ENCODE measurements at places on chromosomes 12 and 14.
A peak's percentile ranks its signal among the peaks of the same experiment; 100 is the strongest.

- no peak for DNase-seq
Measured at GRCh38 chr14:44756554-44756953, 205.2 kb downstream of the KLHL28 start.

GRCh38 chr12:46970636-46971035 lies 108.8 kb upstream of the PCED1B start:
- no peak for DNase-seq

DNA sequence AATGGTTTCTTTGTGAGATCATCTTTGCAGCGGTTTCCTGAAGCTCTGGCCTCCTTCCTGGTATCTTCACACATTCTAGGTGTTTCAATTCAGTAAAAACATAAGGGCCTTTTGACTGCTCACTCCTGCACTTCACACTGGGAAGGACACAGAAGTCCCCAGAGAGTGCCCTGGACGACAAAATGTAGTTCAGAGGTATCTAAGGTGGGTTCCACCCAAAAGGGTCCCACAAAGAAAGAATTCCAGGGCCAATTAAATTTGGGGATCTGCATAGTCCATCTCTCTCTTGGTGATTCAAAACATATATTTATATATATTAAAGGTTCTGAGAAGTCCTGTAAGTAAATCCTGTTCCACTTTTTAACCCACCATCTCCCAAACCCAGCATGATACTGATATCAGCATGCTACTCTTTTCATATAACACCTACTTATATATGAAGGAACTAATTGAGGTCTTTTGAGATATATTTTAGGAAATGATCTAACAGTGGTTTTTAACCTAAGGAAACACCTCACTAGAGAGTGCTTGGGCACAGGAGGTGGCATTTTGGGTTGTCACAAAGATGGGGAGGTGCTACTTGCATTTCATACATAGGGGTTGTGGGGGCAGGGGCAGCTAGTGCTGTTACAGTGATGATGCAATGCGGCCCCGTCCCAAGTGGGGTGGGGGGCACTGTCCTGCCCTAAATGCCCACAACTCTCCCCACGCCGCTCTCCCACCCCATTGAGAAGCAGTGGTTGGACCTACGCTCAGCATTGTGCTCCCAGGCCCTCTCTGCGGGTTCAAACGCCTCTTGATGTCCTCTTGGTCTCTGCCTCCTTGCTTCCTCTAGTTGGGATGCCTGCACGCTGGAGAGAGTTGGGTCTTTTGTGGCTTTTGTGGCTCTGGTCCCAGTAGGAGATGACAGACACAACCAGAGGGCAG lies 109.4 kb downstream of the ARF6 start:
- DNase-seq, result no peak

DNA sequence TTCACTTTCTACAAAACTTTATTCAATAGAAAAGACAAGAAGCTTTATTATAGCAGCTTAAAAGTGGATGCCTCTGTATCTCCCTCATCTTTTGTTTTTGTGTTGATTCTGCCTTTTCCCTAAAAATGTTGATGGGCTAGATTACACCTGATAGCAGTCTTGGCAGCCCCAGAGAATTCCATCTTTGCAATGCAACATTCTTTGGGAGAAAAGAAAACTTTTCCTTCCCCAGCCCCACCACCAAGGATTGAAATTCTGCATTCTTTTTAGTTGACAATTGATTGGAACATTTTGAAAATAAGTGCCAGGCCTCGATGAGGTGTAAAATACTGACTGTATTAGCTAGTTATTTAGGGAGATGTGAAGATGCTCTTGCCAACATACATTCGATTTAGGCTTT lies 306.8 kb upstream of the G2E3 start:
- no peak for DNase-seq

DNA sequence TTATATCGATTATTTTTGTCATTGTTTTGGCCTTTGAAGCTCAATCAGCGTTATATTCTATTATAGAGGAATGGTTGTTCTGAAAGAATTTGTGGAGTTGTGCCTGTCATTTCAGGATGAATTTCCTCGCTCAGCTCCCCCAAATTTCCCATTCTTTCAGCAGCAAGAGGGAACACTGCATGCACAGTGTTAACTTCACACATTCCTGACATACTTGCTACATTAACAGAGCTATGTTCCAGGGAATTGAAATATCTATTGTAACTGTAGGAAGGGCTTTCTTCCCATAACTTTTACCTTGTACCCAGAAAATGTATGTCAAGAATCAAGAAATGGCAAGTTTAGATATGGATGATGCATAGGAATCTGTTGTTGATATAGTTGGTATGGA lies 379.0 kb downstream of the LRIG3 start:
- no peak for DNase-seq

GRCh38 chr14:86311151-86311550 lies 781.2 kb downstream of the FLRT2 start:
- DNase-seq, result no peak

DNA sequence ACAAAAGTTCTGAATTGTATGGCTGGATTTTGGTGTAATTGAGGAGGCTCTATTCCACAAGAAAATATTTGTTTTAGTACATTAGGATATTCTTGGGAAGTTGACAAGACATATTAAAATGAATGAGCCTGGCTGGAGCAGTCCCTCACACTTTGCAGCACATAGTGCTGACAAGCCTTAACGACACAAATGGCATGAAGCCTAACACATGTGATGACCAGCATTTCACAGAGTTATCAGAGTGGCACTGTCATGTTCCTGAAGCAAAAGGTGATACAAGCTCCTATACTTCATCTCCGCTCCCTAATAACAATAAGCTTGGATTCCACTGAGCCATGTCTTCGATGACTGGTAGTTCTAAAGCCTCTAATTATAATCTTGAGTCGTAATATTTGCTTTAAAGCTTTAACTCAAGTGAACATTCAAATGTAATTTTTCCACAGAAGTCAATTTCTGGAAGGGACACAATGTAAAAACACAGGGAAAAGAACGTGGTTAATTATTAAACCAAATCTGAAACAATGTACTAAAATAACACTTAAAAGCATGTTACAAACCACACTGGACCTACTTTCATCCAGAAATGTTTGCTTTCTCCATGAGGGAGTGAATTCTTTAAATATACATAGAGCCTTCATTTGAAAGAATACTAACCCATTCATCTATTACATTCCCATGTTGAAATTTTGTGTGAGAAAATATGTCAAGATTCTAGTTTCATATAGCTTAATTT lies 49.6 kb downstream of the GRIP1 start:
- no peak for DNase-seq

GRCh38 chr12:77323788-77324415 lies 258.5 kb upstream of the E2F7 start:
- no peak for DNase-seq

DNA sequence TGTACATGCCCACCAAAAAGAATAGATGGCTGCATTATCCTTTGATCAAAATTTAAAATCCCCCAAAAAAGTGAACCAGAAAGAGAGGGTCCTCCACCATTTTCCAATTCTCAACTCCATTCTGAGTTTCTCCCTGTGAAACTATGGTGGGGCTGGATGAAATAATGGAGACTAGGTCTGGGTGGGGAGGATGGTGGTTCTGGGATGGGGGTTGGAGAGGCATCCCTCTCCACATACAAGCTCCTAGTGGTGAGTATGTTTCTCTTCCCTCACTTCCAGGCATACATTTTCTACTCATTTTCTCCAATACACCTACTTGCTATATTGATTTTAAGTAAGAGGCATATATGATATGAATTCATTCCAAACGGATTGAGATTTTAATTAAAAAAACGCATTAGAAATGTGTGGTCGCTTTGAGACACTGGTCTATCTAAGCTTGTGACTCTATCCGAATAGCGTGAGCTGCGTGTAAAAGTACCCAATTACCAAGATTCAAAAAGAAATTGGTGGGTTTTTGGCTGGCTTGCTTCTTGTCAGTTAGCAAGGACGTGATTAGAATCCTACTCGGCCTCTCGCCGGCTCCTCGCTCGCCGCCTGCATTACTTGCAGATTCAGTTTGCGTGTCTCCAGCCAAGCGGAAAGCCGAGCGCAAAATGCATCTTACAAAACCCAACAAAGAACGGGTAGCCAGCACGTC lies 3.4 kb downstream of the ASCL1 start:
- peak; percentile 96 for DNase-seq

GRCh38 chr14:22386924-22387775 lies 201.9 kb downstream of the DAD1 start:
- DNase-seq, result peak; percentile 72

DNA sequence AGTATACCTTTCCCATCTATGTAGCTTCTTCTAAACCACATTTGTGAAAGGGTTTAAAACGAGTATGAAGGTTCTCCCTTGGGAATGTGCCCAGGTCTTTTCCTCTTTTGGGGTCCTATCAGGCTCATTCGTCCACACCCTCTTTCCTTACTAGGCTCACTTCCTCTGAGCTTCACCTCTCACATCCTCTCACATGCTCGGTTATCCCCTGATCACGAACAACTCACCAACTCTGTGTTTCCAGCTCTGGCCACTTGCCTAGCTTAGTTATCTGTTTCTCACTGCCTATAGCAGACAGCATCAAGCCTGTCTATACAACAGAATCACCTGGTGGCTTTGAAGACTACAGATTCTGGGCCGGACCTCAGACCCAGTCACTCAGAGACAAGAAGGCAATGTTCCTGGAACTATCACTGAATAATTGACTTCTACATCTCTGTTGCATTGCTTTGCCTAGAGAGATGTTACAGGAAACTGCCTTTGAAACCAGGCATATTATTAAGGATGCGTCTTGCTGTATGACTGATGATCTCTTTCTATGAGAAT lies 158.2 kb downstream of the FOXN3 start:
- DNase-seq, result no peak

DNA sequence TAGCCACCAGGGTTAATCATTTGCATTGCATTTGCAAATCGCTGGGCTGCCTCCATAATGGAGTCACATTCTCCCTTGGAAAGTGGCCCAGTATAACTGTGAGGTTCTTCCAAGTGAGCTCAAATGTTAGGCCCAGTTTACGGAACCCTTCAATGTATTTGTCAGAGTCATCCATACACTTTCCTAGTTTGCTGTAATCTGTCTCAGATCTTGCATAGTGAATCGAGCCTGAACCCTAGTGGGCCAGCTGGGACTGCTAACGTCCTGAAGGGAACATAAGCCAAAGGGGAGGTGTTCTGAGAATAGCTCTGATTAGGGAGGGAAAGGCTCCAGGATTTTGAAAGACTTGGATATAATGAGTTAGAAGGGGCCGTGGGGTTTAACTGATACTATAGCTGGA lies 406.3 kb downstream of the SLC6A15 start:
- DNase-seq, result no peak

DNA sequence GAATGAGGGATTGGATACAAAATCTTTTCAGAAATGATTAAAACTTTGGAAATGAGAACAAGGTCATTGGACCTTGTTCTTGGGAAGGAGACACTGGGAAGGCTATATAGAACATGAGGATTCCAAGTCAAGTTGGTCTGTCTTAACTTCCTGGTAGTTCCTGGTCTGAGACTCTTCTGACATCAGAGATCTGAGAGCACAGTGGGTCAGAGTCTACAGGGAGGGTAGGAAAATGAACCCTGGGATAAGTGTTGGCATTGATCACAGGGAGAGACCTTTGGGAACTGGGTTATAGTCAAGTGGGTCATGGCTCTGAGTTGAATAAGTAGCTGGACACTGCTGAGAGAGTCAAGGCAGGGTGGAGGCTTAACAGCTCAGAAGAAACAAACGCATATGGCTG lies 17.3 kb upstream of the KCNA1 start:
- no peak for DNase-seq

DNA sequence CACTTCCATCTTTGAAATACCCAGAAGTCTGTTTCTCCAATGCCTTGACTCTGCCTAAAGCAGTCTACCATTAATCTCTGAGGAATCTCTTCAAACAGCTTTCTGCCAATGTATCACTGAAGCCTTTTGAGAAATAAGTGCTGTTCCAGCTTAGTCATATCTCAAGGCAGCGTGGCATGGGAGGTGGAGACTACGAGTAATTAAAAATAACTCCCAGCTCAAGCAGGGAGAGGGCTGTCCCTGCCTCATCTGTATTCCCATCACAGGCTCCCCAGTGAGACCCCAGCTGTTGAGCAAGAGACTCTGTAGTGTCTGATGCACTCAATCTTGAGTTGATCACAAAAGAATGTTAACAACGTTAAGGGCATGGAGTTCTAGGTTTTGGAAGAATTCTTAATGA lies 700.6 kb downstream of the DIO2 start:
- DNase-seq, result no peak

- no peak for DNase-seq
Measured at GRCh38 chr12:58099476-58099875, 158.1 kb downstream of the ATP23 start.

DNA sequence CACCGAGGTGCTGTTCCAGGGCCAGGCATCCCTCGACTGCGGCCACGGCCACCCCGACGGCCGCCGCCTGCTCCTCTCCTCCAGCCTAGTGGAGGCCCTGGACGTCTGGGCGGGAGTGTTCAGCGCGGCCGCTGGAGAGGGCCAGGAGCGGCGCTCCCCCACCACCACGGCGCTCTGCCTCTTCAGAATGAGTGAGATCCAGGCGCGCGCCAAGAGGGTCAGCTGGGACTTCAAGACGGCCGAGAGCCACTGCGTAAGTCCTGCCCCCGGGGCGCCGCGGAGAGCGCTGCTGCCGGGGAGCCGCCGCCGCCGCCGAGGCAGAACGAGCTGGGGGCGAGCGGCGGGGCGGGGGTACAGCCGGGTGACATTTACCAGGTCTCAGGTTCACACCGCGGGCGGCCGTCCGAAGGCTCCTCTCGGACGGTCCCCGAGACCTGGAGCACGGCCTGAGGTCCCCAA lies 1.4 kb downstream of the PLXNC1 start:
- DNase-seq, result peak; percentile 42

DNA sequence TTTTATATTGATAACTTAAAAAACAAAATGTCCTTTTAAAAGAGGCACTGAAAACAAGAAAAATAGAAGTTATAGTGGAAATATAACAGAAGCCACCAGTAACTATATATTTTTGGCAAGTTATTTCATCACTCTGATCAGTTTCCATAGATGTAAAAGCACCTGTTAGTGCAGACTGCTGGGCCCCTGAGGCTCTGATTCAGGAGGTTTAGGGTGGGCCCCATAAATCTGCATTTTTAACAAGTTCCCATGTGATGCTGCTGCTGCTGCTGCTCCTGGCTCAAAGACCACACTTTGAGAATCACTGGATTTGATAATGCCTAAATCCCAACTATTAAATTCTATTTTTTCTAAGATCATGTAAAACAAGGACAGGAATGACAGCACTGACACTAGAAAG lies 251.1 kb downstream of the MED13L start:
- DNase-seq, result no peak

DNA sequence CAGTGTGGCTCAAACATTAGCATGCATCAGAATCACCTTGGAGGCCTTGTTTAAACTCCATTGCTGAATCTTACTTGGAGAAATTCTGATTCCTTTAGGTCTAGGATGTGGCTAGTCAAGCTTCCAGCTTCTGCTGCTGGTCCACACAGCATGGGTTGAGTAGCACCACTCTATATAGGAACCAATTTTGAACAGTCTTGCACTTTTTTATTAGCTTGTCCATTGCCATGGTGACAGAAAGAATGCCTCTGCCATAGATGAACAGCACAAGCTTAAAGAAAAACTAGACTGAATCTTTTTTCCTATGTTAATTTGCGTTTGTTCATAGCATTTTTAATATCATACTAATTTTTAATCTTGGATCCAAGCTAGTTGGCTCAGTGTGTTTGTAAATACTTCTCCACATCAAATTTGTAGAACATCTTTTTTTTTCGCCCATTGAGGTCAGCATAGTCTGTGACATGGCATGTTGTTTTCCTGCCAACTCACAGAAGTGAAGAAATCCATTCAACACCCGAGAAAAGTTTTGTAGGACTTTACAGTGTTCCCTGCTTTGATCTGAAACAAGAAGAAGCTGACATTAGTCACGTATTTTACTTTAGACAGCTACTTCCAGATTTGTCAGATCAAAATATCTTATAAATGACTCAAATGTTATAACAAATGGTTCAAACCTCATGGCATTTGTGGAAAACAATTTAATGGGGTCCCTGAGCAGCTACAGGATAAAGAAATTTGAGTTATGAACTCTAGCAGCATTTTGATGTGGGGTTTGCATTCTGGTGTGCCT lies 438.8 kb downstream of the EGLN3 start:
- no peak for DNase-seq
